ENCODE measurements at places on chromosomes 1 and 21.

GRCh38 chr1:30037251-30038118 is 685.9 kb downstream of the MATN1 start:
- DNase-seq: no peak

GRCh38 chr1:154741741-154742495 is 128.2 kb downstream of the KCNN3 start:
- no peak for DNase-seq

GRCh38 chr1:244963231-244963826 is 99.0 kb upstream of the HNRNPU start:
- no peak for DNase-seq

DNA sequence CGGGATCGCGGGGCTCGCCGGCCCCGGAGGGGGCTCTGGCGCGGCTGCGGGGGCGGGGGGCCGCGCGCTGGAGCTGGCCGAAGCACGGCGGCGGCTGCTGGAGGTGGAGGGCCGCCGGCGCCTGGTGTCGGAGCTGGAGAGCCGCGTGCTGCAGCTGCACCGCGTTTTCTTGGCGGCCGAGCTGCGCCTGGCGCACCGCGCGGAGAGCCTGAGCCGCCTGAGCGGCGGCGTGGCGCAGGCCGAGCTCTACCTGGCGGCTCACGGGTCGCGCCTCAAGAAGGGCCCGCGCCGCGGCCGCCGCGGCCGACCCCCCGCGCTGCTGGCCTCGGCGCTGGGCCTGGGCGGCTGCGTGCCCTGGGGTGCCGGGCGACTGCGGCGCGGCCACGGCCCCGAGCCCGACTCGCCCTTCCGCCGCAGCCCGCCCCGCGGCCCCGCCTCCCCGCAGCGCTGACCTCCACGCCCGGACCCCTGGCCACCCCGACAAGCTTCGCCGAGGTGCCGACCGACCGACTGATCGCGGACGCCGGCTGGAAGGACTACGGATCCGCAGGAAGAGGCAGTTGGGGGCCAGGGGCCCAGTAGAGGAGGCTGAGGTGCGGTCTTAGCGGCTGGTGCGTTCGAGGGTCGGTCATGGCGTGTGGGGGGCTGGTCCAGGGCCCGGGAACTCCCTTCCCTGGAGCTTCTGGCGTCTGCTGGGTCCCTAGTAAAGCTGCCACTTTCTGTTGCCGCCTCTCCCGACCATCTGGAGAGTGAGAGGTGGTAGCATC is 711 bp downstream of the TRNP1 start:
- peak; percentile 73 for DNase-seq

DNA sequence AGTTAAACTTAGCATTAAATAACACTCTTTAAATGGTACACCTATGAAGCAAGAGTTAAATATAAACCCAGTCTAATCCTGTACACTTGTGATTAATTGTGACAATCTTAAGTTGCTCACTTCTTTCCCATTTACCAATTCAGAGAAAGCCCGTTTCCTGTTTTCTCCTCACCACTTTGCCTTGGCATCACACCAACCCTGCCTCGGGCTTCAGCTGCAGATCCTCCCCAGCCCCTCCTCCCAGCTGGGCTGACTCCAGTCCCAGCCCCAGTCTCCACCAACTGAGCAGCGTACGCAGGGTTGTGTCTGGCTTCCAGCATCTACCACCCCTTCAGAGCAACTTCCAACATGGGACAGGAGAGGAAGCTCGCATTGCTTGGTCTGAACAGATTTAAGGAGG is 4.1 kb downstream of the PYCR2 start:
- DNase-seq: peak; percentile 46

DNA sequence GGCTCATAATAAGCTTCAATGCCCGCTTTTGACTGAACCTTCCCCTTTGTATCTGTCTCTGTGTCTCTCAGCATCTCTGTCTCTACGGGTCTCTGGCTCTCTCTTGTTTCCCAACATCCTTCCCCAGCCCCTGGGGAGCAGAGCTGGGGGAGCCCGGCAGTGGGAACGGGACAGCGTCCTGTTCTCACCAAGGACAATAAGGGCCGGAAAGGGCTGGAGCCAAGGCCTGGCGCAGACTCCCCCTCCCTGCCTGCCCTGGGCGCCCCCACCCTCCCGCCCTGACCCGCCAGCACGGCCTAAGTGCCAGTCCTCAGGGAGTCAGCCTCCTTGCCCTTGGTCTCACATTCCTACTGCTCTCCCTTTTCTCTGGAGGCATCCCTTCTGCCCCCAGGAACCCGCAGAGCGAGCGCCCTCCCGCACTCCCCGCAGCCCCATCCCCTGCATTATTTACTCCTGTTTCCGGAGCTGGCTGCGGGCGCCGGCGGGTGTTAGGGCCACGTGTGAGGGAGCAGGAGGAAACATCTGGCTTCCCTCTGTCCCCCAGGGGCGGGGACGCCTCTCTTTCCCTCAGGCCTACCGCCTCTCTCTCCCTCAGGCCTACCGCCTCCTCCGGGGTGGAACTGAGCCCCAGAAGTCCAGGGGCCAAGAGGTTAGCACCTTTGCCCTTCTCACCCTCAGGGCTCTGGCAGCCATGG is 6.5 kb downstream of the KRTCAP2 start:
- no peak for DNase-seq

- DNase-seq: no peak
Measured at GRCh38 chr21:45219517-45219916, 68.2 kb downstream of the POFUT2 start.

GRCh38 chr1:37100310-37100709 is 66.0 kb upstream of the GRIK3 start:
- no peak for DNase-seq

- no peak for DNase-seq
Measured at GRCh38 chr21:31624961-31625491, 34.5 kb upstream of the SOD1 start.

- DNase-seq: peak; percentile 31
Measured at GRCh38 chr1:115189814-115190539, 100.7 kb upstream of the TSPAN2 start.

GRCh38 chr1:177238967-177239366 is 68.2 kb downstream of the BRINP2 start:
- DNase-seq: no peak
